ENCODE measurements at places on chromosomes 2 and 18. TPM values are rescaled to one million over a fixed set of nuclear protein-coding genes. Genes with fewer than 3 reads are reported as not detected.

Gene CCDC85A
- 2.8 TPM for total RNA-seq

Gene GPC1
- total RNA-seq: 83.1 TPM

Gene LDLRAD4
- total RNA-seq: 52.3 TPM

DNA sequence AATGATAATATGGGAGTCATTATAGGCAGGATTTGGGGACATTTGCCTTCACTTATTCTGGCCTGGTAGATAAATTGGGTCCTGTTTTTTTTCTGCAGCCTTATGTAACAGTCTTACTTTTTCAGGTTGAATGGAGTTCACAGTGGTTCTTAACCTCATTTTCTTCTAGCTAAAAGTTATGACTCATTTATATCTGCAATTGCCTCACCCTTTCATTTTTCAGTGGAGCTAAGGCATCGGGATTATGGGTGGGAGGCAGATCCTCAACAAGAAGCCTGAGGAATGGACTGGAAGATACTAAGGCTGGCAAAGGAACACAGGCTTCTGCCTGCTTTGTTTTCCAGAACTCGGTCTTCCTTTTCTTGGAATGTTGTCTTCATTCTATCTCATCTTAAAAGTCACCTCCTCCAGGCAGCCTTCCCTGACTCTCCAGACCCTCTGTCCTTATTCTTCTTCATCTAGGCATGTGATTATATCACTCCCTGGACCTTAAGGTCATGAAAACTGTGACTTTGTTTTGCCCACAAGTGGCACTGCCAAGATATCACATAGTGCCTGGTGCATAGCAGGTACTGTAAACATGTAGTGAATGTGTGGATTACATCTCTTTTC, 41.0 kb upstream of the ACSL3 start:
- no peak for DNase-seq

GRCh38 chr18:10247021-10247741, 207.3 kb upstream of the APCDD1 start:
- DNase-seq: no peak

DNA sequence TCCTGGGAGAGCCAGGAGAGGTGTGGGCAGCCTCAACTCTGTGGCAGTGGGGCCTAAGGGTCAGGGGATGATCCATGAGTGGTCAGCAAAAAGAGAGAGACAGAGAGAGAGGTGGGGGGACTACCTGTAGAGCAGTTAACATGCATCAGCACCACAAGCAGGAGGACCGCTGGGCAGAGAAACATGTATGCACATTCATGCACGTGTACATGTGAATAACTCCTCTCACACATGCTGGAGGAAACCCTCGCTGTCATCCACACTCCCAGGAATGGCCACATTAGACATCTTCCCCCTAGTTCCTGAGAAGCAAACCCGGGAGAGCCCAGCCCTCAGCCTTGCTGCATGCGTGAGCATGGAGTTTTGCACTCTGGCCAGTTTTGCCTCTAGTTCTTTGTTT, 166.1 kb downstream of the SMAD7 start:
- DNase-seq: peak; percentile 46

DNA sequence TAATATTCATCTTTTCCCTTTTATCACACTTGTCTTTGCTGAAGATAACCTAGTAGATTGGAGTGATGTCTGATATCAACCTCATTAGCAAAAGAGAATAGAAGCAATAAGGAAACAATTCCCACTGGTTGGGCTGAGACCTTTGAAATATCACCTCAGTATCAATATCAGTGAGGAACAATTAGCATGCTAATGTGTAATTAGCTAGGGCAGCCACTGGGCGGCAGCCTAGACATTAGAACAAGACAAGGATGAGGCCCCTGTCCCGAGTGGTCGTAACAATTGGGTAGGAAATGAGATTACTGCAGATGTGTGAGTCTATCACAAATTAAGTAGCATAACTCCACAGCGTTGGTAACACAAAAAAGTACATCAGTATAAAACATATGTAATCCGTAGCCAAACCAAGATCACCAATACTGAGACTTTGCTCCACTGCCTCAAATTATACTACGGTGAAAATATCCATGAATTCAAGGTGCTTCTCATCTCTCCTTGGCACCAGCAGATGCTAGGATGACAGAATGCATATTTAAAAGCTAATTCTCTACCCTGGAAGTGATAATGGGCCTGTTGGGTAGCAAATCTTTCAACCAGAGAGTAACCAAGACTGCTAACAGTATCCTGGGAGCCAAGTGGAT, 99.1 kb downstream of the ALPK2 start:
- DNase-seq: no peak

DNA sequence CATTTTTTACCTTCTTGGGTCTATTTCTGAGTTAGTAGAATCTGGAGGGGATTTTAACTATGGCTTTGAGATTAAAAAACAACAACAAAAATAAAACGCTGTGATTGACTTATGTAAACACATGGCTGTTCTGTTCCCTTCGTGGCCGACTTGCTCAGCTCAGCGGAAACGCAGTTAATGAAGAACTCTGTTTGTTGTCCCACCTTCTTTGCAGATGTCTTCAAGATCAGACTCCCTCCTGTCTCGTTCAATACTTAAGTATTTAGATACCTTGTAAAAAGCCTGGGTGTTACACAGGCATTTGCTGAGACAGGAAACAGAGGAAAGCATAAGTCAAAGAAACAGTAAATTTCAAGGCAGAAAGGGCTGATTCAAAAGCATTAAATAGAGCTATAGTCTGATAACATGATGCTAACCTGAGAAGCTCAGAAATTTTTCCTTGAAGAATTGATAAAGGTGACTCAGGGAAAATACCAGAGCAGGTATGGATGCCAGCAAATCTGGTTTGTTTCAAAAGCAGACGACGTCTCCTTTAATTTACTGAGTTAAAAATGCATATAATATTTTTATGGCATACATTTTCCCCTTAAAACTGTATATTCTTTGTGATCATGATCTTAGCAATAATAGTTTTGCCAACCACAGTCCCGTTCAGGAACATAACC, 21.7 kb upstream of the POLI start:
- no peak for DNase-seq

- no peak for DNase-seq
These were observed 13.9 kb upstream of the SMCHD1 start for GRCh38 chr18:2641638-2642037.

GRCh38 chr2:10454505-10454904, 6.4 kb upstream of the ODC1 start:
- DNase-seq: no peak

DNA sequence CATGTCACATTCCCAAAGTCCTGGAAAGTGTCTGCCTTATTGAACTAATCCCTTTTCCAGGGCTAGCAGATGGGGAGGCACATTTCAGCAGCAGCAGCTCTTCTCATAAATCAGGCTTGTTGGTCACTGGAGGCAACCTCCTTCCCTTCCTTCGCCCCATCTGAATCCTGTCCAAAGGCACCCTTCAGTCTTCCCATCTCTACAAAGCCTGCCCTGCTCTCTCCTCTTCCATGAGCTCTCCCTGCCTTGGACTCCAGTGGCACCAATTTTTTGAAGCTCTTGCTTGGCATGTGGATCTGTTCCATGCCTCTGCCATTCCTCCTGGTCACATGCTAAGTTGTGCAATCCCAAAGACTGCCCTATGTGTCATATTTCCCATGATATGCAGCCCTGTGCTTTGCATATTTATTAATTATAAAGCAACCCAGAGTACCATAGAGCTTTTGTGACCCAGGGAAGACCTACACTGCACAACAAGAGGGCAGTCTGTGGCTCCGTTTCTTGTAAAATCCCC, 70.3 kb downstream of the ANTXR1 start:
- DNase-seq: no peak

Data from posterior vena cava (tissue), 2 donors.